Renal cortex interstitium (tissue), 15 donors: ENCODE measurements at places on chromosomes 3 and 15. TPM values are rescaled to one million over a fixed set of nuclear protein-coding genes. Genes with fewer than 3 reads are reported as not detected.

DUOXA2 gene
- polyA plus RNA-seq = not detected

PRSS50 gene
- 4.8 TPM for polyA plus RNA-seq

TP63 gene
- polyA plus RNA-seq = 0.73 TPM

GRIP2 gene
- 1.2 TPM for polyA plus RNA-seq

CYP11A1 gene
- 1.00 TPM for polyA plus RNA-seq

FETUB gene
- polyA plus RNA-seq = 0.92 TPM

C15orf40 gene
- polyA plus RNA-seq = 37.1 TPM

PPP1R14D gene
- polyA plus RNA-seq = 0.61 TPM

SPATA12 gene
- polyA plus RNA-seq = 0.12 TPM

HYKK gene
- polyA plus RNA-seq = 8.6 TPM

THPO gene
- 1.8 TPM for polyA plus RNA-seq

SLC12A1 gene
- polyA plus RNA-seq = 230 TPM

KNG1 gene
- 125 TPM for polyA plus RNA-seq

CLRN1 gene
- polyA plus RNA-seq = not detected

PHLDB2 gene
- polyA plus RNA-seq = 94.6 TPM

GRCh38 chr15:92111751-92112150, 258.2 kb downstream of the SLCO3A1 start:
- no peak for DNase-seq

- no peak for DNase-seq
Observed at GRCh38 chr3:140004271-140004670, 69.3 kb downstream of the CLSTN2 start.

DNA sequence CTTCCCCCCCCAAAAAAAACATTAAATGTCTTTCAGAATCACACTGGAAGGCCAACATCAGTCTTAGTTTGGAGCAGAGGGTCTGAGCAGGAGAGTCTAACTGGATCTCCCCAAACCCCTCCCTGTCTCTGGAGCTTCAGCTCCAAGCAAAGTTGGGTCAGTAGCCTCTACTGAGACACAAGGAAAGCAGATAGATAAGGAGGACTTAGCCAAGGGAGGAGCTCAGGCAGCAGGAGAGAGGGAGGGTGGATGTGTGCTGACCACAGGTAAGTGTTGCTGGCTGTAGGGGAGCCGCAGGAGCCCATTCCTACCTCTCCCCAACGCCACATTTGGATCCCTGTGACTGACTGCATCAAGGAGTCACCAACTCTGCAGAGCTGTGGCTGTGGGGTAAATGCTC, 7.0 kb downstream of the PLCB2 start:
- DNase-seq = no peak

- DNase-seq = no peak
Observed at GRCh38 chr3:30691944-30692343, 85.5 kb downstream of the TGFBR2 start.

- no peak for DNase-seq
Observed at GRCh38 chr3:98563661-98564281, 29.6 kb downstream of the CPOX start.

DNA sequence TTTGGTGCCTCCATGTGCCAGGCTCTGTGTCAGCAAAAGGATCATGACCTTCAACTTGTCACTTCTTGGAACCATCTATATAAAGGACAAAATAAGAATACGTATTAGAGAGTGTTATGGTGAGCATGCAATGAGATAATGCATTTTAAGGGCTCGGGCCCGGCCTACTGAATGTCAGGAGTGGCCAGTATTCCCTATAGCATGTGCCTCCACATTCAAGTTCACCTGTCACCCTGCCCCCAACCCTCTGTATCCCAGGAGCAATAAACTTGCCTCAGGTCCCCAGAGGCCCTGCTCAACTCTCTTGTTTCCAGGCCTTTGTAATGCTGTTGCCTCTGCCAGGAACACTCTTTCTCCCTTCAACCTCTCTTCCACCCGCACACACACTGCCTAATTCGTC, 90.2 kb upstream of the SLC6A11 start:
- no peak for DNase-seq

DNA sequence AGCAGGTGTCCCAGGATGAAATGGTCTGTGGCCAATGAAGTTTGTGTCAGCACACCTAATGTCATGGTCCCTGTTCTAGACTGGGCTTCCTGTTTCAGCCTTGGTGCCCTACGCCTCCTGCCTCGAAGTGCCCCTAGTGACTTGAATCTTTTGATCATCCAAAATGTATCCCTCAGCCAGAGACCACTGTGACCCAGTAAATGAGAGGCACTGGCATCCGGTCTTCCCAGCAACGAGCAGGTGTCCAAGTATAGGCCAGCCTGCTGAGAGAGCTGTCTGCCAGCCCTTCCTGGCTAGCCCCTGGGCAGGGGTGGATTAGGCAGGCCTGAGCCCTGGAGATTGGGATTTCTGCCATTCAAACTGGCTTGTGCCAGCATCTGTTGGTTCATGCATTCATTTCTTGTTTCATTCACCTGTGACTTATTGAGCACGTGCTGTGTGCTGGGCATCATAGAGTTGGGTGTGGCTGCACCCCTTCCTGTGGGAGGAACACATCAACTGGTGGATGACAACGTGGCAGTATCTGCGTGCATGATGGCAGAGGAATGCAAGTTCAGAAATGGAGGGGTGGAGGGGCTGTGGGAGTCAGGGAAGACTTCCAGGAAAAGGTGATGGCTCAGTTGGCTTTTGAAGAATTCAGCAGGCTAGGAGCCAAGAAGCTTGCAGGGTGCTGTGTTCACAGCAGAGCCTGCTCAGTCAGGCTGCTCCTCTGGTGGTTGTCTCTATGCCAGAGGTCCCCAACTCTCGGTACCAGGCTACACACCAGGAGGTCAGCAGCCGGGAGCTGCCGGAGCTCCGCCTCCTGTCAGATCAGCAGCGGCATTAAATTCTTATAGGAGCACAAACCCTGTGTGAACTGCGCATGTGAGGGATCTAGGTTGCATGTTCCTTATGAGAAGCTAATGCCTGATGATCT, 21.6 kb downstream of the ESYT3 start:
- no peak for DNase-seq

- DNase-seq = no peak
Observed at GRCh38 chr15:79101866-79102581, 11.4 kb upstream of the RASGRF1 start.

GRCh38 chr3:107412376-107412775, 35.1 kb downstream of the CCDC54 start:
- DNase-seq = no peak

DNA sequence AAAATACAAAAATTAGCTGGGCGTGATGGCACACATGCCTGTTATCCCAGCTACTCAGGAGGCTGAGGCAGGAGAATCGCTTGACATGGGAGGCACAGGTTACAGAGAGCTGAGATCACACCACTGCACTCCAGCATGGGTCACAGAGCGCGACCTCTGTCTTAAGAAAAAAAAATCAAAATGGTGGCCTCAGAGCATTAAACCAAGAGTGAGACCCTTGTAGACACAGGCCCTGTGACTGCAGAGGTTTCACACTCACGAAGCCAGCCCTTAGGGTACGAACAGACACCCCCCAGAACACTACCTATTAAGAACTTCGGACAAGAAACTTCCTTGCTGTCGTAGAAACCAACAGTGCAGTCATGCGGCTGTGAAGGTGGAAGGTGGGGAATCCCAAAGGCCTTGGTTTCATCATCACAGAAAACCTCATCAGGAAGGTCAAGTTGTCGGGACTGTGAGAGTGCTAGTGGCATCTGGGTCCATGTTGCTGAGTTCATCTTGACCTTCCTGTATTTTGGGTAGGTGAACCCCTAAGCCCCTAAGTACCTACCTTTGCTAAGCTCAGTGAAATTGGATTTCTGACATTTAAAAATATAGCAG, 4.8 kb upstream of the PDE8A start:
- no peak for DNase-seq

DNA sequence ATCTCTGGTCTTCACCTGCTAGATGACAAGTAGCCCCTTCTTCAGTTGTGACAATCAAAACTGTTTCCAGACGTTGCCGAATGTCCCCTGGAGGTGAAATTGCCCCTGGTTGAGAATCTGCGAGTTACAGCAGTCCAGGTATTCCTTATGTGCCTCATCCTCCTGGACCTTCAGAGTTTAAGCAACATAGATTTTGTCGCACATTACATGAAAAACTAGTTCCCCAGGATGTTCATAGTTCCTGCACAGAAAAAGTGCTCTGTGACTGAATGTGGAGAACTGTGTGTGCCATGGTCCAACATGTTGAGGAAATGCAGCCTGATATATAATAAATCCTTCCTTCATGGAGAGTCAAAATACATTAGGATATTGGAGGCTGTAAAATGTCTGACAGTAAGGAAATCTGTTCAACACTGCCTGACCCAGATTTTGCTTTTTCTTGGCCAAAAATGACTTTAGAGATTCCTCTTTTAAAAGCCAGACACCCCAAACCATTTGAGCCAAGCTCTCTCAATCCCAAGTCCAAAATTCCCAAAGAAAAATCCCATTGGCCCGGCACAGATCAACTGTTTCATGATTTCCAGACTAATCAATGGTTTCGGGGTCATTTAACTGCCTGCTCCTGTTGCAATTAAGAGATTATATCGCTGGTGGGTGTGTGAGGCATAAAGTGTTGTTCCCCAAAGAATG, 20.4 kb upstream of the SHC4 start:
- no peak for DNase-seq

DNA sequence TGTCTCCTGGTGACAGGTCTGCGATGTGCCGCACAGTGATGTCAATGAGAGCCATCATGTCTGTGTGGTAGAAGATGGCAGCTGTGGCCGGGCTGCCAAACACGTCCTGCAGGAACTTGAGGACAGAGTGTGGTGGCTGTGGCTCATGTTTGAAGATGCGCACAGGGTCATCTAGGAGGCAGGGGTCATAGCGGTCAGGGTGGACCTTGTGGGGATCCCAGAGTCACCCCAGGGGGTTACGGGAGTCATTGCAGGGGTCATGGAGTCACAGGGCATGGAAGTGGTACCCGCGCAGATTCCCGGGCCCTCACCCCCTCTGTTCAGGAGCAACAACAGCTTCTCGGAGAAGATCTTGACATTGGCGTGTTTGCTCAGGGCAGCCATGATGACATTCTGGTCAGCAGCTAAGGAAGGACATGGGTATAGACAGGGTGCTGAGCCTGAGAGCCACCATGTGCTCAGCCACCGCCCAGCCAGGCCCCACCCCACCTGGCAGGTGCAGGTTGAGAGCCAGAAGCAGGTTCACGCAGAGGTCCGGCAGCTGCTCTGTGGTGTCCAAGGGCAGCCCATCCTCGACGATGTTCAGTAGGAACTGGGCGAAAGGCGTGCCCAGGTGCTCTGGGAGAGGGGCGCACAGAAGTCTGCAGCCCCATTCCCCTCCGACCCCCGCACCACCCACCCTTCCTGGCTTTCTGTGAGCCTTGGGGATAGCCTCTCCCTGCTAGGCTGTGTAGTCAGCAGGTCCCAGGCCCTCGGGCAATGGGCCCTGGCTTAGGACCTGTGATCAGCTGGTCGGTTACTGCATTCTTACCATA, 6.9 kb downstream of the NCKIPSD start:
- DNase-seq = no peak

DNA sequence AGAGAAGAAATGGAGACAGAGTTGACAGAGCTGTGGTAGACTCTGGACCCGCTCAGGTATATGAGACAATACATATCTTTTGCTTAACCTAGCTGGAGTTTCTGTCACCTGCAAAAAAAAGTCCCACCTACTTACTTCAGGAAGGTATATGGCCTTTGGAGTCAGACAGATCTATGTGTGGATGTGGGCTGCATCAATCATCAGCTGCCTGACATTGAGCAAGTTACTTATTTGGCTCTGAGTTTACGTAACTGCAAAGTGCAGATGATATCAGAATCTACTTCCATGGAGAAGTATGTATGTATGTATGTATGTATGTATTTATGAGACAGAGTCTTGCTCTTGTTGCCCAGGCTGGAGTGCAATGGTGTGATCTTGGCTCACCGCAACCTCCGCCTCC, 124.3 kb downstream of the MYLK start:
- DNase-seq = no peak

DNA sequence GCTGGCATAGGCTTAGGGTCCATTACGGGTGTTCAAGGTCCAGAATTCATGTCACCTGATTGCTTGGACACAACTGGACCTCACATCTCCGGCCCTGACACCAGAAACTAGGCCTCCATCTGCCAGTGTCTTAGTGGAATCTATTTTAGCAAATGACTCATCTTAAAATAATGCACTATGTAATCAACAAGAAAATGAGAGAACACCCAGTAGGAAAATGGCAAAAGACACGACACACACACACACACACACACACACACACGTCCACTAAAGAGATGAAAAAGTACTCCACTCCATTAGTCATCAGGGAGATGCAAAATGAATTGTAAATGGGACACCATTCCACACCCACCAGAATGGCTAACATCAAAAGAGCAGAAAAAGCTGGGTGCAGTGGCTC, 11.2 kb downstream of the APBA2 start:
- no peak for DNase-seq

GRCh38 chr15:58568157-58568571, 136.4 kb downstream of the LIPC start:
- DNase-seq = no peak

- DNase-seq = no peak
Observed at GRCh38 chr15:90552162-90552928, 22.6 kb downstream of the CRTC3 start.

DNA sequence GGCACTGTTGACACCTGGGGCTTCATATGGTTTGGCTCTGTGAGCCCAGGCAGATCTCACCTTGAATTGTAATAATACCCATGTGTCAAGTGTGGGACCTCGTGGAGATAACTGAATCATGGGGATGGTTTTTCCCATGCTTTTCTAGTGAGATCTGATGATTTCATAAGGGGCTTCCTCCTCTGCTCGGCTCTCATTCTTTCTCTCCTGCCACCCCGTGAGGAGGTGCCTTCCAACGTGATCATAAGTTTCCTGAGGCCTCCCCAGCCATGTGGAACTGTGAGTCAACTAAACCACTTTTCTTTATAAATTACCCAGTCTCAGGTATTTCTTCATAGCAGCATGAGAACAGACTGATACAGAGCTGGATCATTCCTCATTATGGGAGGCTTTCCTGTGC, 655.9 kb upstream of the ADAMTS9 start:
- no peak for DNase-seq

GRCh38 chr3:33211444-33211843, 7.2 kb downstream of the SUSD5 start:
- DNase-seq = no peak

GRCh38 chr15:56972426-56972825, 54.0 kb downstream of the TCF12 start:
- no peak for DNase-seq

GRCh38 chr3:12891985-12892839, 50.8 kb upstream of the RPL32 start:
- no peak for DNase-seq

DNA sequence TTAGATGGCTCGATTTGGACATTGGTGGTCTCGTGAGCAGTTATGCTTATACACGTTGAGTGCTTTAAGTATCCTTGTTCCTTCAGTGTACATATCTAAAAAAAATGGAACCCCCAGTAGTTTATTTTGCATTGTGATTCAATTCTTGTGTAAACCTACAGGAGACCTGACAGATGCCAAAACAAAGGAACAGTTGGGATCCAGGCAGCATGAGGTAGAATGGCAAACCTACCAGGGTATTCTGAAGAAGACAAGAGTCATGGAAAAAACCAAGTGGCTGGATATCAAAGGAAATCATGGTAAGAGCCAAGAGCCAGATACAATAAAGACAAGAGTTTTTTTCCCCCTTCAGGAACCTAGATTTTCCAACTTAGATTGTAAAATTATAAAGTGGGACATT, 2.0 kb downstream of the TMEM62 start:
- no peak for DNase-seq

- DNase-seq = no peak
Observed at GRCh38 chr3:16369276-16369675, 104.3 kb downstream of the OXNAD1 start.

- no peak for DNase-seq
Observed at GRCh38 chr15:63025460-63025859, 17.1 kb upstream of the TPM1 start.
